Dermis microvascular lymphatic vessel endothelial cell (primary cell): ENCODE measurements at places on chromosomes 3 and 15.

- no peak for DNase-seq
Measured at GRCh38 chr15:63181648-63182047, 7.8 kb upstream of the RAB8B start.

DNA sequence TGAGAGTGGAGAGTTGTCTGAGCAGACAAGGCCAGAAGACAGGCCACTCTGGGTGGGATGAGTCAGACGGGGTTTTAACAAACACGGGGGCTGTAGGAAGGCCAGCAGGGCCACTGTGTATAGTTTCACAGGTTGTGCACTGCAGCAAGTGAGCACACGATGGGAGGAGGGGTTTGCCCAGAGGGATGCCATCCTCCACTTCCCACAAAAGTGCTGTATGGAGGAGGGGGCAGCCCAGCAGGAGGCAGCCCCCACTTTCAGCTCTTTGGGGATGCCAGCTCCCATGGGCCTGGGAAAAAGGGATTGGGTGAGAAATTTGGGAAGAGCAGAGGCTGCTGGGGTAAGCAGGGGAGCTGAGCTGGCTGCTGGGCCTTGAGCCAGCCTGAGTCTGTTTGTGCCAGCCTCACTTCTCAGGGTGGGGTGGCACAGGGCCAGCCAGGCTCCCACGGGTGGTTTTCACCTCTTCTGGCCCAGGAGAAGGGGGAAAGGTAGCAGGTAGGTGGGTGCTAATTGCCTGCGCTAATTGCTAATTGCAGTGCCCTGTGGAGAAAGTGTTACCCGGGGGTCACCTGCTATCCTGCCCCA lies 6.7 kb downstream of the ZBTB47 start:
- DNase-seq: no peak

- DNase-seq: no peak
Measured at GRCh38 chr3:46089237-46090011, 62.1 kb upstream of the XCR1 start.

DNA sequence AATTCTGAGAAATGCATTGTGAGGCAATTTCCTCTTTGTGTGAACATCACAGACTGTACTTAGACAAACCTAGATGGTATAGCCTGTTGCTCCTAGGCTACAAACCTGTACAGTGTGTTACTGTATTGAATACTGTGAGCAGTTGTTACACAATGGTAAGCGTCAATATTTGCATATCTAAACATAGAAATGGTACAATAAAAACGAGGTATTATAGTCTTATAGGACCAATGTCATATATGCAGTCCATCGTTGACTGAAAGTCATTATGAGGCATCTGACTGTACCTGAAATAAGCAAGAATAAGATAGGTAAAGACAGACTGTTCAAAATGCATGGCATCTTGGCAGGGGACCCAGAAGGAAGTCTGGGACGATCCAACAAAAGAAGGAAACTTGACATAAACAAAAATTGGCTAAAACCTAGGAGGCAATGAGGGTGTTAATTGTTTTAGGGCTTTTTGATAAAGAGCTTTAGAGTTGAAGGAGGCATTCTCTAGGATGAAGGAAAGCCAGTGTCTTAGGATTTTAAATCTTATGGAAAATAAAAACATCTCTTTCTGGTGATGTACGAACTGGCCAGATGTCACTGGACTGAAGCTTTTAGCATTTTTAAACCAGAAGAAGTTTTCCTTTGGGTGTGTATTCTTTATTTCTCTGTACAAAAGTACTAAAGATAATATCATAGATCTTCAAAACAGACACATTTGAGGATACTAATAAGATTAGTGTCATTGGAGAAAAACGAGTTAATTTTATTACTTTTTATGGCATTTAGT lies 9.2 kb upstream of the SPRED1 start:
- DNase-seq: no peak

DNA sequence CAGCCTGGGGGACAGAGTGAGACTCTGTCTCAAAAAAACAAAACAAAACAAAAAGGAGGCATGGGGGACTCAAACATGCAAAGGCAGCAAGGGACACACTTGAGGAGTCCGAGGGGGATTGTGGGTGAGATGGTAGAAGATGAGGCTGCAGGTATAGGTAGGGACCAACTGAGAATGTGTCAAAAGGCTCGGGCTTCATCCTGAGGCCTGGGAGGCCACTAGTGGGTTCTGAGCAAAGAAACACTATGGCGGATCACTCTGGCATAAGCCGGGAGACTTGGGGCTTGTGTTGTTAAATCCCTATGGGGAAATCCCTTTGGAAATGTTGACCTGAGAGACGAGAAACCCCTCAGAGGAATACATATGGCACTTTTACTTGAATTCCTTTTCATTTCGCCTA lies 21.2 kb downstream of the ZNF710 start:
- DNase-seq: no peak

- DNase-seq: no peak
Measured at GRCh38 chr3:180048103-180048502, 11.4 kb upstream of the PEX5L start.

- DNase-seq: no peak
Measured at GRCh38 chr3:40211579-40211978, 97.9 kb upstream of the EIF1B start.

DNA sequence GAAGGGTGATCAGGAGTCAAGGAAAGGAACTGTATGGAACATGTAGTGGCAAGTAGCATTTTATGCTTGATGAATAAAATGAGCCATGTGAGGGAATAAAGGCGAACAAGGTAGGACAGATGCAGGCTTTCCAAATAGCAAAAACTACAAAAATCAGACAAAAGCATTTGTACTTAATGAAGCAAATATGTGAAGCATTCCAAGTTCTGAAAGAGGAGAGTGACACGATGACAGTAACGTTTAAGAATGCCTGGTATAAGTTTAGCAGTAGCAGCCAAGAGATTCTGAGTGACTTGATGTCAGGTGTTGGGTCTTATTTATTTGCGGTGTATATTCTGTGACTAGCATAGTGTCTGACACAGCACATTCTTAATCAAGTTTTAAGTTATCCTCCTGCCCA lies 408.2 kb upstream of the RASGRP1 start:
- DNase-seq: no peak

DNA sequence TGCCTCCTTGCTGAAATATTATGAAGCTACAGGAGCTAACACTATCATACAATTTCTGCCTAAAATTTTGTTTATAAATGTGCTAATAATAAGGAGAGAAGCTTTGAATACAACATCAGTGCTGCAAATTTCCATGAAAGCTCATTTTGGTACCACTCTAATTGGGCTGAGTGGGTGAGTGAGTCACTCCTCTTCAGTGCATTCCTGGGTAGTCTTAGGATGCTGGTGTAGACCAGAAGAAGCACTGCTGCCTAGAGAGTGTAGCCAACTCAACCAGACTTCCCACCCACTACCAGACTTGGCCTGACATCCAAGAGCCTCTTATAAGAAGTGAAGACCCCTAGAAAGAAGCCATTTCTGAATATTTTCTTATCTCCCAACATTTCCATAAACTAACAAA lies 32.5 kb upstream of the CCDC54 start:
- DNase-seq: no peak

DNA sequence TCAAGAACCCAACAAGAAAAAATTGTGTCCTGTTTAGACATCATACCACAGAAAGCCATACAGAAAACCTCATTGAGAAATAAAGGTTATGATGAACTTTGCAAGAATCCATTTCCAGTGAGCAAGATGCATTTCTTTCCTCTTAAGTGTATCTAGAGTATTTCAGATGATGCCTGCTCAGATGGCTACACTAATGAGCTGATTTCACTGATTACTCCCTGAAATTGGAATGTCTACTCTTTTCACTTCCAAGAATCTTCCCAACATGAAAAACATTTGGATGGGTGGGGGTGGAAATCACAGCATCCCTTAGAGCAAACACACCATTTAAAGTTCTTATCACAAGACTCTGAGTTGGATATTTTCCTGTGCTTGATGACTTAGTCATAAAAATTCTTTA lies 41.4 kb upstream of the IL12A start:
- DNase-seq: no peak

- DNase-seq: no peak
Measured at GRCh38 chr15:31382713-31383045, 56.0 kb downstream of the KLF13 start.

- no peak for DNase-seq
Measured at GRCh38 chr3:54917862-54918261, 10.0 kb downstream of the LRTM1 start.

GRCh38 chr15:51770902-51771301 lies 19.5 kb downstream of the TMOD2 start:
- no peak for DNase-seq

GRCh38 chr3:81433675-81434074 lies 327.8 kb downstream of the GBE1 start:
- no peak for DNase-seq

DNA sequence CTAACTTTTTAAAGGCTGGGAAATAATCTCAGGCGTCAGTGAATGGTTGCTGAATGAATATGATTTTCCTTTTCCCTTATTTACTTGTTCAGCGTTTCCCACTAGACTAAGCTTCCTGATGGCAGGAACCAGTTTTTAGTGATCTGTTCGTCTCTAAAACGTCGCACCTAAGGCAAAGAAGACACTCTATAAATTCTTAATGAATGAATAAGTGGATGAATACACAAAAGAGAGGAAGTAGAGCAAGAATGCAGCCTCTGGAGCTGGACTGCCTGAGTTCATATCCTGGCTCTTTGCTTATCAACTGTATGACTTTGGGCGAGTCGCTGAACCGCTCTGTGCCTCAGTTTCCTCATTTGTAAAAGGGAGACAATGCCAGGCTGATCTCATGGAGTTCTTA lies 38.7 kb downstream of the WNT7A start:
- DNase-seq: no peak

DNA sequence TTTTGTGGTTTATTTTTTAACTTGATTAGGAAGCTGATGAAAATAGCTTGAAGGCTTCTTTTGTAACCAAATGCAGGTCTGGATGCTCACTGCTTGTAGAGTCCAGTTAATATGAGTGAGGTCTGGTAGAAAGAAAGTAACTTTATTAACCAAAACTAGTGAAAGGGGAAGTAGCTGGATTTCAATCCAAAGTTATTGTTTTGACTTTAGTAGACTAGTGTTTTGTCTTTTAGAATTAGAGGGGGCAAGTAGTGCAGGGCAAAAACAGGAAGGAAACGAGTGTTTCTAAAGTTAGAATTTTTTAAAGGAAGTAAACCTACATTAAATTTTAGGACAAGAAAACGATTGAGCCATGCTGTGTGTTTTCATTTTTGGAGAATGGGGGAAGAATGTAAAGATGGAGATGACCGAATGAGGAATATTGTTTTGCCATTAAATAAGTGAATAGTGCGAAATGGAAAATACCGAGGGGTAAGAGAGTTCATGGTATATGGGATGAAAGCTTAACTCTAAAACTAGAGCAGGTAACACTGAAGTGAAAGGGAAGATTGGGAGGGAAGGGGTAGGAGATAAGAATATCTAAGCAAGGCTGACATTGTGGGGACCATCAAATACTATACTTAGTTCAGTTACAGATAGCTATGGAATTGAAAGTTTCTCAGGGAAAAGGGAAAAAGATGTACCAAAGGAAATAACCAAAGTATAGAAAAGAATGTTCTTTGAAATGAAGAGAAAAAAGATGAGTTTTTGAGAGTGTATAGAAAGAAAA lies 40.0 kb downstream of the USP3 start:
- DNase-seq: no peak

GRCh38 chr3:22969276-22969675 lies 233.9 kb upstream of the UBE2E2 start:
- DNase-seq: no peak

DNA sequence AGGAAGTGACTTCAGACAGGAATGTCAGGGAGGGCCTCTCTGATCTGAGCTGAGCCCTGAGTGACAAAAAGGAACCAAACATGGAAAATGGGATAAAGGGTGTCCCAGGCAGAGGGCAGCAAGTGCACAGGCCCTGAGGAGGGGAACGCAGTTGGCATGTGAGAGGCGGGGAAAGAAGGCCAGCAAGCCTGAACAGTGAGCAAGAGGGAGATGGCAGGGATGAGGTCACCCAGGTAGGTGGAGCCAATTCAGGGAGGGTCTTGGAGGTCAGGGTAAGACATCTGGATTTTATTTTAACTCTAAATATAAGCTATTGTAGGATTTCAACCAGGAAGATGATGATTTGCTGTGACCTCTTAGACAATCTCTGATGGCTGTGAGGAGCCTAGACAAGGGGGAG lies 167.7 kb downstream of the LRTM1 start:
- DNase-seq: no peak

DNA sequence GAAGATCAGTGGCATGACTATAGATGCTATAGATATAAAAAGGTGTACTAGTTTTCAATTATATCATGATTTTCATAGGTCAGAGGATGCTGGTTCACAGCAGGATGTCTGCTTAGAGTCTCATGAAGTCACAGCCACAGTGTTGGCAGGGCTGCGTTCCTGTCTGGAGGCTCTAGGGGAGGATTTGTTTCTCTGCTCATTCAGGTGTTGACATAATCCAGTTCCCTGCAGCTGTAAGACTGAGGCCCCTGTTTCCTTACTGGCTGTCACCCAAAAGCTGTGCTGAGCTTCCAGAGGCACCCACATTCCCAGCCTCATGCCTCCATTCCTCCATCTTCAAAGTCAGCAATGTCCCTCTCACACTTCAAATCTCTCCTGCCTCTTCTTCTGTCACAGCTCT lies 170.7 kb downstream of the OCA2 start:
- DNase-seq: no peak

- DNase-seq: no peak
Measured at GRCh38 chr15:45376967-45377608, 1.3 kb downstream of the GATM start.
